Kidney tubule cell (primary cell): ENCODE measurements at places on chromosomes 11 and 22.
A peak's percentile ranks its signal among the peaks of the same experiment; 100 is the strongest.

- DNase-seq: peak; percentile 76
These were observed 16.8 kb downstream of the RAB30 start for GRCh38 chr11:83054904-83055380.

- DNase-seq: no peak
These were observed 121.5 kb downstream of the KCNQ1OT1 start for GRCh38 chr11:2577991-2578928.

- no peak for DNase-seq
These were observed 61.5 kb downstream of the MSANTD4 start for GRCh38 chr11:105960252-105961245.

DNA sequence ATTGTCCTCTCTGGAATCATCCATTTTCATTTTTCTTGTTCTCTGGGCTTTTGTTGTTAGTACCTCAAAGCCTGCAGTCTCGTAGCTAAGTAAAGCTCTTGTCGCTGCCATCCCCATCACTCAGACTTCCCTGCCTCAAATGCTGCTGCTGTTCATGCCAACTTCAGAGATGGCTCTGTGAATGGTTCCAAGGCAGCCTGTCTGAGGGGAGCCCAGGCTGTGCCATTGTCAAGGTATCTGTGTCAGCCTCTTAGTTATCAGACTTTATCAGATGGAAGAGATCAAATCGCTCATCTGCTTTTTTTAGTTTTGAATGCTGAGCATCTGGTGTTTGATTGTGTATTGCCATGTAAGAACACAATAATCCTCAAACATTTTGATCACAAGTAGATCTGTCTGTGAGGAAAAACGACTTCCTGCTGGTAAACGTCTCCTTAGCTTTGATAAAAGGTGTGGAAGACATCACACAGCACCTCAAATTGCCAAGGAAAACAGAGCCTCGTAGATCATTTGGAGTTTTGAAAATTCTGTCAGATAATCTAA, 304.2 kb upstream of the ZC3H12C start:
- DNase-seq: no peak

DNA sequence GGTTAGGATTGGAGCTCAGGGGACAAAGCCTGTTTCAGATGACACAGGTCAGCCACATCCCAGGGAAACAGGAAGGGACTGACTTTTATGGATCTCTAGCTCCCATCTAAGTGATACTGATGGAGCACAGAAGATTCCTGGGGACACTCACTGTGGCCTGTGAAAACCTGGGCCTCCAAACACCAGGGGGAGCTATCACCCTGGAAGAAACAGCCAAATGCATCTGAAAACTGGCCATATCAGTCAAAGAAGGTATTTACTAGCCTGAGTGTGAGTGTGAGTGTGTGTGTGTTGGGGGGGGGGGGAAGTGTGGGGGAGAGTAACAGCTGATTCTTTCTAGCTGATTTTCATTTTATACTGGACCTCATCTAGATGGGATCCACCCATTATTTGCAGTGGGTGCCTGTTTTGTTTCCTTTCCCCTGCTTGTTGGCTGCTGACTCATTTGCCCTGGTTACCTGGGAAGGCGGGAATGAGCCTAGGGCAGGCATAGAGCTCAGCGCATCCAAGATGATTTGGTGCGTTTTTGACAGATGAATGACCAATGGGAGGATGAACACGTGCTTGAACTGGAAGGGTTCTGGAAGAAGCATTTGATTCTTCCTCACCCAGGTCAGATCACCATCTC, 284.0 kb downstream of the KIRREL3 start:
- peak; percentile 58 for DNase-seq

GRCh38 chr11:34273099-34273498, 84.7 kb downstream of the ABTB2 start:
- no peak for DNase-seq

DNA sequence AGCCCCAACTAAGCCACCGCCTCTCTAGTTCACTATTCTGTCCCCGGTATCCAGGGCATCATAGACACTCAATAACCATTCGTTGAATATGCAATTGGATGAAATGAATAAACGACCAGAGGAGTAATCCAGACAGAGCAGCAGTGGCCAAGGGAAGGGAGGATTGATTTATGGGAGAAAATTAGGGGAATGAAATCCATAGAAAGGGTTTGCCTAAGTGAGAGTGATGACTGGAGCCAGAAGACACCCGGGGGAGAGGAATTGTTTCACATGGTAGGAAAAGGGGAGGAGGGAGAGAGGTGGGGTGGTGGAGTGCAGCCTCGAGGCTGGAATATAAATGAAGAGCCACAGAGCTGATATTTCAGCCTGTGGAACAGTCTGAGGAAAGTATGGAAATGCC, 168.2 kb downstream of the COMMD9 start:
- no peak for DNase-seq

- no peak for DNase-seq
These were observed 10.2 kb upstream of the SSTR3 start for GRCh38 chr22:37222440-37222971.
